ENCODE measurements at places on chromosomes 7 and 10.

DNA sequence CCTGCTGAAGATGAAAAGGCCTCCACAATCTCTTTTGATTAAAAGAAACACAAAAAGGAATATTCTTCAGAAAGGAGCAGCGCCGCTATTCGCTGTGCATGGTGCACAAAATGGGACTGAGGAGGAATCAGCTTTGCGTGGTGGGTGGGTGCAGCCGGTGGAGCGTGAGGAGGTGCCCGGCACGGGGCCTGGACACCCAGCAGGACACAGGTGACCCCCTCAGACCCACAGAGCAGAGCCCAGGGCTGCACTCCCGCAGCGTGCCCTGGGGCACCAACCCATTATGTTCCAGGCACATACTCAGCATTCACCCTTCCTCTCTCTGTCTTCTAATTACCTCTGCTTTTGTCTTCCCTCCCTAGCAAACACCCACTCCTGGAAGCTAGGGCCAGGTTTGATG, 238.0 kb upstream of the PPP2R2D start:
- no peak for DNase-seq

DNA sequence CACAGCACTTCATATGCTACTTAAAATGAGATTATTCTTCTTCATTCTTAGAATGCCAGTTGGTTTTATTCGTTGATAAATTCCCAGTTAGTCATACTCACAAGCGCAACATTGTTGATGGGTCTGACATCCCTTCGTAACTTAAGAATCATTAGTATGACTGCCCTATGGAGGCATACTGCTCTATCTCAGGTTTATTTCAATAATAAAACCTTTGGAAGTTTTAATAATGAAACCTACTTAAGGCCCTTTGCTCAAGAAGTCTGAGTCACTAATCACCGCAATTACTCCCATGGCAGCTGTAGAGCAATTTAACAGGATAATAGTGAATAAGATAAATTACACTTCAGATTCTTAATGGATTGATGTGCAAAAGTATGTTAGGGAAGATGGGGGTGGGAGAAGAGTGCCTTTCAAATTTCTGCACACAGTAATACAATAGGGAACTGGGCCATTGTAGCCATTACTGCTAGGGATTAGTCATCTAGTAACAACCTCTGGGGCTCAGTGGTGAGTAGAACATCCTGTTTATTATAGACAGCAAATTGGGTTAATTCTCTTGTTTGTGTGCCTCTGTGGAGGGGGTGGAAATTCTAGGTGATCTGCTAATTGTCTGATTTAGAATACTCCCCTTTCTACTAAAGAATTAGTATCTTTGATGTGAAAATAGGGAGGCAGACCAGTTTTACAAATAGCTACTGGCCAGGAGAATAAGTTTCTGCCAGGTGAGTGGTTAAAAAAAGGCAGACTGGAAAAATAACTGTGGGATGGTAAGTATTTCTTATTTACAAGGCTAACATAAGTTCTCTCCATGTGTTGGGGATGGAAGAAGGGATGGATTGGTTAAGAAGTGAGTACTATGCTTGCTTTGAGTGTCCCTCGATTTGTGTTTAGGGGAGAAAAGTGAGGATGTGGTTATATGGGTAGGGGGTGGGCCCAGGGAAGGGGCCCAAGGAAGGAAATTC, 74.5 kb upstream of the VKORC1L1 start:
- DNase-seq = no peak

DNA sequence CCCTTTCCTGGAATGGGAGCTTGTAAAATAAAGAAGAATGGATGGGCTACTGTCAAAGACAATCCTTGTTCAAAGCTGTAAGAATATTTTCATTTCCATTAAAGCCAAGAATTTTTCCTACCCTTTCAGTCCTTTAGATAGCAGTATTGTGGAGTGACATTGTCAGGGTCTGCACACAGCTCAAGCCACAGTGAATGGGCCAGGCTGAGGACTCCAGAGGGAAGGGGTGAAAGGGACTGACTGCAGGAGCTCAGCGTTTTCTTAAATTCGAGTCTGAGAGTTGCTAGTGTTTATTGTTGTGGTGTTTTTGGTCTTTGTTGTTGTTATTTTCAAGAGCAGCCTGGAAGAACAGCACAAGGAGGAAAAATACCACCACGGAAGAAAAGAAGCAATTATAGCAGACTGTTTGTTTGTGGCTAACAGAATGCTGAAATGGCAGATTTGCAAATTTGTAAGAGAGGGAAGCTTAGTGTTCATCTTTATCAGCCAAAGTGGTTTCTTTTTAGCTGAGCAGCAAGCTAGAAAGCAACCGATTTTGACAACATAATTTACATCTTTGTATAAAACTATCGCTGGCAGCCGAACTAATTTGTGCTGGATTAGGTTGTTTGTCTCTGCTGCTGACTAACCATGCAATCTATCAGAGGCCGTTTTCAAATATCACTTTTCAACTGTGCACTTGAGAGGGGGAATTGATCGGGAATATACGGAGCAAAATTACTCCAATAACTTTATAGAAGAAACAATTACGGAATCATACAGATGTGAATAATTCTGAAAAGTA, 192.1 kb downstream of the LRMDA start:
- no peak for DNase-seq

DNA sequence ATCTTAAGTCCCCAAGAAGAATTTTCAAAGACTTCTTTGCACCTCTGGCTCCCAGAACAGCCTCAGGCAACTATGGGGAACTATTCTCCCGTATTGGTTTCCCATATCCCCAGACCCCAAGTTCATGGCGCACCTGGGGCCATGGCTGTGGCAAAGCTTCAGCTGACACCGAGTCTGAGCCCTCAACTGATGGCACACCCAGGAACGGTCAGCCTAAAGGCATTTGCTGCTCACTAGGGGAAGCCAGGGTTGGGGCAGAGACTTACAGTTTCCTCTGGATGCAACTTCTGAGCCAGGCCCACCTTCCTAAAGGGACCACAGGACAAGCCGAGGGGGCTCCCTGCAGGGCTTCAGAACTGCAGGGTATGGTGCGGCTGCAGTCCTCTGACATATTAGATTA, 13.7 kb upstream of the CPA1 start:
- DNase-seq = no peak

GRCh38 chr10:16612115-16612980, 90.7 kb upstream of the C1QL3 start:
- no peak for DNase-seq

DNA sequence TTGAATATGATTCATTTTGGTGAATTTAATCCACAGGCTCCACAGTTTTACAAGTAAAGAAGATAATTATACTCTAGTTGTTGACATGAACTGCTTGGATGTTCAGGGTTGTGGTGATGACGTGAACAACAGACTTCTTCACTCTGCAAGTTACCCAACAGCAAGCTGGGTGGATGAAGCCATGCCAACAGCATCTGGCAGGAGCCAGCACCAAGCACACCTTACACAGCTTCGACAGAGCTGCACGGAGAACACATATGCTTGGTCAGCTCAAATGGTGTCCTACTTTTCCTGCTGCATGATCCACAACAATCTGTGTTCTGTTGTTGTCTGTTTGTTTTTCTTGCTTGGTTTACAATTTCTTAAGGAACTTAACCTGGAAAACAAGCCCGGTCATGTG, 9.8 kb downstream of the NOD1 start:
- DNase-seq = no peak

- no peak for DNase-seq
Observed at GRCh38 chr10:60871215-60871614, 72.8 kb downstream of the RHOBTB1 start.

- no peak for DNase-seq
Observed at GRCh38 chr10:62067560-62067959, 166.1 kb downstream of the ARID5B start.

DNA sequence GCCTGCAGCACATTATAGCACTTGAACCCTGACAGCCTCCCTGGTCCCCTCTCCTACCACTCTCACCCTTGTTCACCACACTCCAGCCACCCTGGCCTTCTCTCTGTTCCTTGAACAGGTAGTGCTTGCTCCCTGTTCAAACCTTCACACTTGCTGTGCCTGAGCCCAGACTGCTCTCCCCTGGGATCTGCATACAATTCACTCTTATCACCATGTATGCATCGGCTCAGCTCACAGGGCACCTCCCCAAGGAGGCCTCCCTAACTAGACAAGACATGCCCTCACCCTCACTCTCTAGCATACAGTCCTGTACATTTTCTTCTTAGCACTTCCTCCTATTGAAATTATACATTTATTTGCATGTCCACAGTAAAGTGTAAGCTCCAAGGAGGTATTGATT, 59.3 kb downstream of the FAM13C start:
- no peak for DNase-seq

GRCh38 chr7:28999895-29000716, 42.0 kb upstream of the TRIL start:
- no peak for DNase-seq

Measured in activated T-cell treated with anti-CD3 and anti-CD28 coated beads, Interleukin-2, amount 50 U/mL, for 48 hours (primary cell).